ENCODE measurements at places on chromosomes 12 and 14.

DNA sequence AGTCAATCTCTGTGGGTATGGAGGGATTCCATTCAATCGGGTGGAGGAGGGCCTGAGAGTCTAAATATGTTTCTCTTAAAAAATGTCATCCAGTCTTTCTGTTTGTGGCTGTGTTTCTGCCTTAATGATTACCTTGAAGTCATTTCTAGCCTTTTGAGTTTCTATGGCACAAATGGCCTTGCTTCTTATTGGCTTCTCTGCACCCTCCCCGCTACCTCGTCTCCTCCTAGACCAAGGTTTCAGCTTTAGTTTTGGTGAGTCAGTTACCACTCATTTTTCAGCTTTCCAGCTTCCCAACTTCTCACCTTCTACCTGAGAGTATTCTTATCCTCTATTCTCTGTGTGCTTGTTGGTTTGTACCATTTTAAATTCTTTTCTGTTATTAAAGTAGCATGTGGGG is 159.2 kb downstream of the SYNE2 start:
- no peak for DNase-seq

DNA sequence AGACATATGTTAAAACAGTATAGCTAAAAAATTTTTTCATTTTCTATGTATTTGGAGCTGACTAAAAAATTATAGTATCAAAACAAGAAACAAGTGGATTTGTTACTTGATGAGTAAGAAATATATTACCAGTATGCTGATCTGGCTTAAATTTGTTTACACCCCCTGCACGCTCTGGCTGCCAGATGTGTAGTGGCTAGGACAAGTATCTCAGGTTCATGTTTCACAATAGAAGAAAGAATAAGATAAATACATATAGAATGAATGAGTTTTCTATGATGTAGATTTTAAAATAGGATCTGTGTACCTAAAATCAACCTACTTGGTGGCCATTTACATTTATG is 13.1 kb downstream of the NAA30 start:
- DNase-seq, result no peak

- DNase-seq, result peak; percentile 23
Measured at GRCh38 chr14:31893221-31893757, 183.8 kb upstream of the ARHGAP5 start.

DNA sequence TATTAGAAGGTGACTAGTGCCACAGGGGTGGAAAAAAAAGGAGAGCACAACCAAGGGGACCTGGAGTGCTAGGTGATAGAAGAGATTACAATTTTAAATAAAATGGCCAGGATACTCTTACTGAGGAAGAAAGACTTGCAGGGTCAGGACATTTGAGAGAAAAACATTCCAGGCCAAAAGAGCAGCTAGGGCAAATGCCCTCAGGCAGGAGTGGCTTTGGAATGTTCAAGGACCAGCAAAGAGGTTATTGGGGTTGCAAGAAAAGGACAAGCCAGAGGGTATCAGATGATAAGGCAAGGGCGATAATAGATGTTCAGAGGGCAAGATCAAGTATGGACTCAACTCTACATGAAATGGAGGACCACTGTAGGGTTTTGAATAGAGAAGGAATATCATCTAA is 146.4 kb downstream of the KIF21A start:
- DNase-seq, result no peak

DNA sequence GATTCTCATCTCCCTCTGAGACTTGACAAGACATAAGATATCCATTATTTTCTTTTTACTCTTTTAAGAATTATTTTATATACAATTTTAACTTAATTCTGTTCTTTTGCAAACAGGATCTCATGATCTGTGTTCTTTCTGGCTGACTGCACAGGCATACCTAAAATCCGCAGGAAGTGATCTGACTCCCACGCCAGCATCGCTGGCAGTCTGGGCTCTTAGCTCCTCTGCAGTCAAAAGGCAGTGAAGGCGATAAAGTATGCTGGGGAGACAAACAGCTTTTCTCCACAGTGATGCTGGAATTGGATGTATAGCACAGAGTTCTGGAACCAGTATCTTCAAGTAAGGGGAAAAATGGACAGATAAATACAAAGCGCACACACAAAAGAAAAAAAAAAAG is 52.4 kb downstream of the DICER1 start:
- DNase-seq, result peak; percentile 36

DNA sequence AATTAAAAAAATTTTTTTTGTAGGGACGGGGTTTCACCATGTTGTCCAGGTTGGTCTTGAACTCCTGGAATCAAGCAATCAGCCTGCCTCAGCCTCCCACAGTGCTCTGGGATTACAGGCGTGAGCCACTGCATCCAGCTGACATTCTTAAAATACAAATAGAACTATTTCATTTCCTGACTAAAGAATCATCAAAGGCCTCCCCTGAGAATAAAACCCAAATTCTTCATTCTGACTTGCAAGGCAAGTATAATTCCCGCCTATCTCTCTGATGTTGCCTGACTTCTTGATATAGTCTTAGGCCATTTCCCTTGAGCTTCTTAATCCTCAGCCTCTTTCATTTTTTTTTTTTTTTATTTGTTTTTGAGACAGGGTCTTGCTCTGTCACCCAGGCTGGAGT is 4.4 kb upstream of the BICD1 start:
- no peak for DNase-seq

GRCh38 chr12:4653257-4653656 is 4.3 kb downstream of the NDUFA9 start:
- DNase-seq, result no peak

DNA sequence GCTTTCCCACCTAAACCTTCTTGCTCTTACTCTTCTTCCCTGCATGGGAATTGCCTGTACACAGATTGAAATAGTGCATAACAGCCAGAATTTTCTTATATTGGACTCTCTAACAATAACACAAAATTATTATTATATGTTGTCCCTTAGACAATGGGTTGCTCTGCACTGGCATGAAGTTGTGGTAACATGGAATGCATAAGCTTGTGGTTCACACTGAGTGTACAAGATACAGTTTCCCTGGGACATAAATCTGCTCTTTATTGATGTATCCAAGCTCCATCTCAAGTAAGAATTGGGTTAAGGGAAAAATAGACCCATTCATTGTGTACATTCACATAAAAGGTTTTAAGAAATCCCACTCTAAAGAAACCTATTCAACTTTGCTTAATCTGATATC is 114.4 kb upstream of the NTF3 start:
- DNase-seq, result no peak

DNA sequence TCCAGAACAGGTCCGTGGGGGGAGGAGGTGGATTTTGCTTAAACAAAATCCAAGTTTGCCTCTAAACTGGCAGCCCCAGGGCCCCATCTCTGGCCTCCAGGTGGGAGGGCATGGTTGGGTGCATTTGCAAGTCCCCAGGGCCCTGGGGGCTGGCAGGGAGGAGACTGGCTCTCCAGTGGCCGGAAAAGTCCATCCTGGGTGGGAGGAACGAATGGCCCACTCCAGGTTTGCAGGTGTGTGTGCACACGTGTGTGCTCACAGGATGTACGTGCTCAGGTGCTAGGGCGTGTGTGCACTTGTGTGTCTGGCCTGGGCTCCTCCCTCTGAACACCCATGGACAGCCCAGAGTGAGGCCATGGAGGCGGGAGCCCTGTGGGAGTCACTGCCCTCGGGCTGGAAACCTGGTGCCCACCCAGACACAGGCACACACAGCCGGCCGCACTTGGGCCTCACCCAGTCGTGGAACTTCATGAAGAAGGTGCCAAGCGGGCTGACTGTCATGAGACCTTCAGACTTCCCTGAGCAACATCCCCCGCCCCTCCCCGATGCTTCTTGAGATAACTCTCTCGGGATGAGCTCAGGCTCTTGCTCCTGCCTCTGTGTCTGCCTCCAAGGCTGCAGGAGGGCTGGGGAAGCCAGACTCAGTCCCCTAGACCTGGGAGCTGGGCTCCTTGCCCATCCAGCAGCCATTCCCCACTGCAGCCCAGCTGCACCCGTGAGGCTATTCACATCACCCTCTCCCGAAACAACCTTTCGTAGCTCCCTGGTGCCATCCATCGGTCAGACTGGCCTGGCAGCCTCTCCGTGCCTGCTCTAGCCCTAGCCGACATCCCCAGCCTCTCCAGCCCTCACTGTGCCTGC is 9.4 kb downstream of the AHNAK2 start:
- DNase-seq, result no peak

- DNase-seq, result no peak
Measured at GRCh38 chr12:3463921-3464320, 27.1 kb upstream of the PRMT8 start.

GRCh38 chr12:9064815-9065606 is 50.7 kb downstream of the A2M start:
- no peak for DNase-seq

DNA sequence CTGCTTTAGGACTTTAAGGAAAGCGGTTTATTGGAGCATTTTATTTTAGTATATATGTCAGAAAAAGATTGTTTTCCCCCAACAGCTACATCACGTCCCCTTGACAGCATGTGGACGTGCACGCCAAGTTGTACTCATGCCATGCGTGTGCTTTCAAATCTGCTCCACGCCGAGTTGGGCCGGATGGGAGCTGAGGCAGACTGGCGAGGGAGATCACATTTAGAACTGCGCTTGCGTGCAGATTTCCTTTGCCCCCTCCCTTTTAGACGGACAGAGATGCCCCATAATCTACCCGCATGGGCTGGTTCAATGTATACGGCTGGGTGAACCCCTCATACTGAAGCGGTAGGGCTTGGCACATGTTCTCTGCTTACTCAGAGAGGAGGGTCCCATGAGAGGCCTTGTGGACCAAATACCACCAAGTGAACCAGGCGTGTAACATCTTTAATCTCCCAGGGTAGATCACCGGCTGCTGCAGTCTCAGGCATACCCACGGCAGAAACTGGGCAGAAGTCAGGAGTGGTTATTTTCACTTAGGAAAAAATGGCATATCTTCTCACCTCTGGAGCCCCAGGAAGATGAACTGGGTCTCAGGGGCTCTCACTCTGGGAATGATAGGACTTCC is 92.1 kb downstream of the ESR2 start:
- peak; percentile 77 for DNase-seq

GRCh38 chr12:2691345-2692071 is 103.3 kb upstream of the FKBP4 start:
- DNase-seq, result peak; percentile 75

- DNase-seq, result no peak
Measured at GRCh38 chr14:101069228-101069549, 165.7 kb upstream of the RTL1 start.

DNA sequence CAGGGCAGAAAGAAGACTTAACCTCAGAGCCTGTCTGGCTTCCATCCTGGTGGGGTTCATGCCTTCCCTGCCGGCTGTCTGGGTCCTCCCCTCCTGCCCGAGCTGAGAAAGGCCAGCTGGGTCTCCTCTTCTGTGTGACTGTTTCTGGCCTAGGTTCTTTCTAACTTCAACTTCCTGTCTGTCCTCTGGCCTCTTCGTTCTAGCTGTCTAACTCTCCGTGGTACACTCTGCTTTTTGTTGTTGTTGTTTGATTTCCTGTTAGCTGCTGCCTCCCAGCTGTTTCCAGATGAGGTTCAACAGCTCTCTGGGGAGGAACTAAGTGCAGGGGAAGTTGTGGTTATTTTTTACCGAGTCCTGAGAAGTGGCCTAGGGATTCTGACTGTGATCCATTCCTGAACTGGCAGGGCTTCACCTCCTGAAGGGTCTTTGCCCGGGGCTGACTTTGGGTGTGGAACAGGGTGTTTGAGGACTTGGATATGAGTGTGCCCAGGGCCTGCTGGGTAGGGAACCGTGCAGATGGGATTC is 3.2 kb downstream of the MLXIP start:
- no peak for DNase-seq

DNA sequence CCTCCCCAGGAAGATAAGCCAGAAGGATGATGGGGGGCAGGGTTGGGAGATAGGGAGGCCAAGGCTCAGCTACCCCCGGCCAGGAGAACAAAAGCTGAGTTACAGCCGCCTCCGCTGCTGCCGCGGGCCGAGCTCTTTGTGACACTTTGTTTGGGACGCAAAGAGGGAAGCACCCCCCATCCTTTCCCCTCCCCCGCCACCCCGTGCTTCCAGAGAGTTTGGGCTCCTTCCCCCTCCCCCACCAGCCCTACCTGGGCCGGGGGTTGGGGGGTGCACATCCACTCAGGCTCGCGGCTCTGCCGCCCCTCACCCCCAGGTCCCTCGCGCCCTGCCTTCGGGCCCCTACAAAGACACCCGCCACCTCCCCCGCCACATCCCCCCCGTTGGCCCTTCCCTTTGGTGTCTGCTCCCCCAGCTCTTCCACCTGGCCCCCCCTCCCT is 799 bp downstream of the ZNF219 start:
- DNase-seq, result no peak

GRCh38 chr12:62977883-62978282 is 42.9 kb upstream of the PPM1H start:
- DNase-seq, result no peak

GRCh38 chr12:49043856-49044258 is 16.7 kb downstream of the KMT2D start:
- peak; percentile 37 for DNase-seq

- no peak for DNase-seq
Measured at GRCh38 chr12:39127401-39127800, 222.0 kb upstream of the CPNE8 start.

GRCh38 chr14:76782885-76783566 is 21.8 kb downstream of the VASH1 start:
- DNase-seq, result no peak

- no peak for DNase-seq
Measured at GRCh38 chr12:41302979-41303403, 114.9 kb downstream of the PDZRN4 start.

DNA sequence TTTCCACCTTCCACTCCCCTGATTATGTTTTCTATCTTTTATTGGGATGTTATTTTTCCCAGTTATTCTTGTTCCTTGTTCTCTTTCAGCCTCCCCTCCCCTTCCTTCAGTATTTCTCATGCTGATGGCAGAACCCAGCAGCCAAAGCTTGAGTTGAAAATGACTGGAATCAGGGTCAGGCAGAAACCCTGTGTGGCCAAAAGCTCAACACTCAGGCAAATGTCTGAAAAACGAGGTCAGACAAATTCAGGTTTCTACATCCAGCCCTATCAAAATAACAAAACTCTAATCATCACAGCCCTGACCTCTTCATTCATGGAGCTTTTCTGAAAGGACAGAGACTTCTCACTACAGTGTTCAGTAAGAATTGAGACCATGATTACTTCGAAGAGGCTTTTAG is 134.6 kb downstream of the PTPRR start:
- peak; percentile 10 for DNase-seq

Data from eye (tissue), 1 donor.